Stimulated activated CD8-positive, alpha-beta memory T cell treated with anti-CD3 and anti-CD28 coated beads, Interleukin-15, amount 100 ng/mL, for 48 hours (primary cell): ENCODE measurements at places on chromosomes 3 and 15.

DNA sequence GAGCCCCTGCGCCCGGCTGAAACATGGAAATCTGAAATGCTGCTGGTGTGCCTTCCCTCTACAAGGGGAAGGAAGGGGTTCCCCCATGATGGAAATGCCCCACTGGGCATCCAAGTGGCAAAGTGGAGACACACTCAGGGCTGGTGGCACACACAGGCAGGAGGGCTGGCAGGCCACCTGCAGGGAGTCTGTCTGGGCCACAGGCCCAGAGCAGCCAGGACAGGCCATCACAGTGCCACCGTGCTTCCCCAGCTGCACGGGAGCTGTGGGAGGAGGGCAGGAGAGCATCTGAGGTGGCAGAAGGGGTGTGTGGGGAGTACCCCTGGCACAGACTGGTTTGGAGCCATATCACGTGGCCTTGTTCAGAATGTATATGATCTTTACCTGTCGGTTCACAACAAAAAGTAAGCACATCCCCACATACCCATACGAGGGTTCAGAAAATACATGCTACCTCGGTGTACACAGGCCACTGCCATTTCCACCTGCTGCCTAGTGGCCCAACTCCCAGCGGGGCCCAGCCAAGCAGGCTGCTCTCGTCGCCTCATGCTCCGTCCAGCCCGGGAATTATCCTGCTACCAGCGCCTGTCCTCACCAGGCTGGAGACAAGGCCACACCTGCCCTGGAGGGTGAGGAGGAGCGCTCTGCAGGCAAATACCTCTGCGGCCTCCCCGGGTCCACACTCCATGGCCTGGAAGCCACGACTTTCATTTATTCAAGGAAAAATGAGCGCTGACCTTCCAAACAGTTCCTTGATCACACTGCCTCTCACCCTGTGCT, 22.6 kb upstream of the DUSP7 start:
- DNase-seq = no peak

DNA sequence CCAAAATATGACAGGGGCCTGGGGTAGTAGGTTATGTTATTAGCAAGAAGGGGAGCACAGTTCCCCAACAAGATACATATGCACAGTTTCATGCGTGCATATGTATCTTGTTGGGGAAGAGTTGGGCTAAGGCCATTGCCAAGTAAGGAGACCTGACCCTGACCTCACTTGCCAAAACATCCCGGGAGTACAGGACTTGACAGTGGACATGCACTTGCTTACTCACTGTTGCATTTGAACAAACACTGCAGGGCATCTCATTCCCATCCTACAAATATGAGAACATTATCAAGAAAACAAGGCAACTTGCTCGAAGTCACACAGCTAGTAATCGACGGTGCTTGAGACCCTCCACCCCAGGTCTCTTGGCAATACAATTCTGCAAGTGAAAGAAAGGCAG, 4.8 kb upstream of the CAMP start:
- DNase-seq = no peak

- no peak for DNase-seq
Observed at GRCh38 chr3:73427048-73427706, 197.6 kb downstream of the PDZRN3 start.

DNA sequence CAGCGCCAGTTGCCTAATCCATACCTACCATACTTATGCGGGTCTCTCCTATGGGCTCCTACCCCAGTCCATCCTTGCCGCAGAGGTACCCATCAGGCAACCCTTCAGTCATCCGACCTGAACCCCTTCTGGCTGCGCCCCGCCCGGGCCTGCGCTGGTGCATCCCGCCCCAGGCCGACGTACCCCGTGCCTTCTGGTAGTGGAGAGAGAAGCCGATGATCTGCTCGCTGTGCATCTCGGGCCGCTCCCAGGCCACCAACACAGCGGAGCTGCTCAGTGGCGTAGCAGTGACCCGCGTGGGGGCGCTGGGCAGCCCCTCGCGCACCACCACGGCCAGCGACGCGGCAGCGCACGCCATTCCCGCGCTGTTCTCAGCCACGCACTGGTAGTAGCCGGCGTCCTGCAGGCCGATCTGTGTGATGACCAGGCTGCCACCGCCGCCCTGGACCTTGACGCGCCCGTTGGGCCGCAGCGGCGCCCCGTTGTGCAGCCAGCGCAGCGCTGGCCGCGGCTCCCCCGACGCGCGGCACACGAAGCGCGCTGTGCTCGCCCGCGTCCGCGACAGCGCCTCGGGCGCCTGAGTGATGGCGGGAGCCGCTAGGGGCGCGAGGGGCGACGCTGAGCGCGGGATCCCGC, 17.9 kb upstream of the IGDCC3 start:
- DNase-seq = no peak

DNA sequence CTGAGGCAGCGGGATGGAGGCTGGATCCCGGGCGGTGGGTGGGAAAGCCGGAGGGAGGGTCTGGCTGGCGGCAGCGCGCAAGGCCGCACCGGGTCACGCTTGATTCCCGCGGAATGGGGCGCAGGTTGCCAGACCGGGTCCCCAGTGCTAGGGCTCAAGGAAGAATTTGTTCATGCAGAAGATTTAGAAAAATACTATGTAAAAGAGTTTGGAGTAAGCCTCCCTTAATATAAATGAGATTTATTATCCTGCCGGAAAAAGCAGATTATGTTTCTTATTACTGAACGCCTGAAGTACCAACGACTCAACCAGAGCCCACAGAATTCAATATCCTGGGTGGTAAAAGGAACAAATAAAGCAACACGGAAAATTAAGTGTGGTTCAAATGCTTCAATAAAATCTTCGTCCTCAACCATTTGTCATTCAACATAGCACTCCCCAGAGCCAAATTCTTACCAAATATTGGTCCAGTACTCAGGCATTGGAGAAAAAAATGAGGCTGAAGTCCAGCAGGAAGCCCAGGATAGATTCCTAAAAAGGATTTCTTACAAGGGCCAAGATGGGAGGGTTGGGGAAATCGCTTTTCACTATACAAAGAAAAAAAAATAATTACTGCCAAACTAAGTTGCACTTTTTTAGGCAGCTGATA, 1.2 kb upstream of the ZBTB20 start:
- DNase-seq = no peak

DNA sequence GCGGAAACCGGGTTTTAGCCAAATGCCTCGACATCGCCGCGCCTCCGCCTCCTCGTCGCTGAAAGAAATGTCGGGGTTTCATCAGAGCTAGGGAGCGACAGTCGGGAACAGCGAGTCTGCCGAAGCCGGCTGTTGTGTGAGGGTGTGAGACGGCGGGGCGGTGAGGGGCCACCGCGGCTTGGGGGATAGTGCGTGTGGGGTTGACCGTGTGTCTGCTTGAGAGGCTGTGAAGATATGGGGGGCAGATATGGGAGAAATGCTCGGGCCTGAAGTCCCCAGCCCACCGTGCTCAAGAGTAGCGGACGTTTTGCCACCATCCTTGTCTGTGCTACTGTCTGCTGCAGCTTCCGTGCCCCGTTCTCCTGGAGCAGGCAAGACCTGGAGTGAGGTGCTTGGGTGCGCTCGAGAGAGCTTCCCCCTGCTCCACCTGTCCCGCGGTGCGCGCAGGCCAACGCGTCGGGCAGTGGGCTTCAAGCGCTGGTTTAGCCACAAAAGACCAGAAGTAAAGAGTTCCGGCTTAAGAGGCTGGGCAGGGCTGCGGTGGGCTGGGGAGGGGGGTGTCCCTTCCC, 716 bp upstream of the ISLR2 start:
- no peak for DNase-seq

DNA sequence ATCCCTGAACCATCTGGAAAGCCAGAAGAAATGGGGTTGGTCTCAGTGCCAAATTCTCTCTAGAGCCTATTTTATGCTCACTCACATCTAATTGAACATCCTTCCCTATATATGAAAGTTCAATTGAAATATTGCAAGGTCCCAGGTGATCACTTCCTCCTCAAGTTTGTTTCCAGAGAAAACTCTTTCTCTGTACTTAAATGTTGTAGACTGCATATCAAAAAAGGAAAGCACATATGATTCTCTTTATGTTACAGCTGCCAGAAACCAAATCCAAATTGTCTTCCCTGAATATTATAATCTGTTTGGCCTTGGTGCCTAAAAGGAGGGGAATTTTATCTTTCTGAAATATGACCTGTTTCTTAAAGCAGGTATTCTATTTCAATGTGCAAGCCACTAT, 93.3 kb downstream of the SHOX2 start:
- DNase-seq = no peak

DNA sequence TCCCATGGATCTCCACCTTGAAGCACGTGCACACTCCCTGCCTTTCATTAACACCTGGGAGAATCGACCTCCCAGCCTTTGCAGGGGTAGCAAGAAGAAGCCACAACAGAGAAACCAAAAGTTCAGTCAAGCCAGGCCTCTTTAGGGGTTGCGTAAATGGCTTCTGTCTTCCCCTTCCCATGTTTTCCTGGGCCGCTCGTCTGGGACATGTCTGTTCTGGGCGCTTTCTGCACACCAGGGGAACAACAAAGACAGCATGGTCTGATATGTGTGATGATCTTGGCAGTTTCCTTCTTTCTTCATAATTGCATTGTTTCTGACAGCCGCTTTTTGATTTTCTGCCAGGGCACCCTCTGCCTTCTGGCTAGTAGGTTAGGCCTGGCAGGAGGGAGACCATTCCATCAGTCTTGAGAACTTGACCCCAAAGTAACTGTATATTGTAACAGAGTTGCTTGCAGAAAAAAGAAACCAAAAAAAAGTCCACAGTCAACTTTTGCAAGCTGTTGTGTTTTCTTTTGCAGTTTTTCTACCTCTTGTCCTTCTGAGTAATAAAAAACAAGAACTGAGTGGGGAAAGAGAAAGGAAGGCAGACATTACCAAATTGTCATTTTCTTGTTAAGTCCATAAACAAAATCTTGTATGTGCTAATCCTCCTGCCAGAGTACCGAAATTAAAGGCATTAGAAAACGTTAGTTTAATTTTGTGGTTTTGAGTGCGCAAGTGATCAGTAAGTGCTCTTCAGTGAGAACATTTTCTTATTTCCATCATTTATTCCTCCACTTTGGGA, 56.0 kb upstream of the FURIN start:
- DNase-seq = no peak

DNA sequence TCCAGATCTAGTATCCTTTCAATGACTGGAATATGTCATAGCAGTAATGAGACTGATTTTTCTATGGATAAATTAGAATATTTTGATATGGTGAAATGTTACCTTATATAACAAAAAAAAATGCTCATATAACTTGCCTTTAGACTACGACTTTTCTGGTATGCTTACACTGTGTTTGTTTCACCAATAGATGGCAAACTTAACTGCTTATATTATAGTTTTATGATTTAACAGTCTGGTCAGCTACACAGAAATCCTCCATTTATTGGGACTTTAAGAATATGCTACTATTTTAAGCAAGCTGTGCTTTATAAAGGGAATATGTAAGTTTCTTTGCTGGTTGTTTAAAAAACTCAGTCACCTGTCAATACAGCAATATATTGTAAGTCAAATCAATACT, 205.6 kb downstream of the VGLL3 start:
- no peak for DNase-seq

DNA sequence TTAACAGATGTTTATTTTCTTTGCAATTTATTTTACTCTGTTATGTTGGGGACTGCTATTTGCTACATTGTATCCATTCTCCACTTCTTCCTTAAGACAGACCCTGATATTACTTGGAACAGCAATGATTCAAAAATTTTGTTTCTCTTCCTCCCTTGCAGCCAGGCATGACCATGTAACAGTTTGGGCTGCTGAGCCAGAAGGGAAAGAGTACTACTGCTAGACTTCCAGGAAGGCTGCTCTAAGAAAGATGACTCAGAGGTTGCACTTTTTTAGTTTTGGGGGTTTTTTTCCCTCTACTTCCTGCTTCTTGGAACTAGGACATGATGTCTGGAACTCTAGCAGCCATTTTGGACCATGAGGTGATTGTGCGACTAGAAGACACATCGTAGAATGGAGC, 10.3 kb downstream of the PRR20G start:
- no peak for DNase-seq

DNA sequence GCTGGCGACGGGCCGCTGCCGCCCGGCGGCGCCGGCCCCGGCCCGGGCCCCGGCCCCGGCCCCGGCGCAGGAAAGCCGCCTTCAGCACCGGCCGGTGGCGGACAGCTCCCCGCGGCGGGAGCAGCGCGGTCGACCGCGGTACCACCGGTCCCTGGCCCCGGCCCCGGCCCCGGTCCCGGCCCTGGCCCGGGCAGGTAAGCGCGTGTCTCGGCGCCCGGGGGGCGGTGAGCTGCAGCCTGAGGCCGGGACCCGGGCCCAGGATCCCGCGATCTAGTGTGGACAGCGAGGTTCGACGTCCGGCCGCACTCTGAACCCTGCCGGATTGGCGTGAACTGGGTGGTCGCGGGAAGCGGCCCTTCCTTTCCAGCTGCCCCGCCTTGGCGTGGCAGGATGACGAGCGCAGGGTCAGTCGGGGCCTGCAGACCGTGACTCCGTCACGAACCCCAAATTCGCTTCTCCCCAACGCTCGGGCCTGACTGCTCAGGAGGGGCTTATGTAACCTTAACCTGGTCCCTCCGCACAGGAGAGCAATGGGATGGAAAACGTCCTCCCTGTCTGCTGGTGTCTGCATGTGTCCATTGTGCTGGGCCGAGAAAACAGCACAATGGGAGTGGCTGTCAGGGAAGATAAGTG, 472 bp downstream of the BSN start:
- DNase-seq = peak; percentile 47

- DNase-seq = no peak
Observed at GRCh38 chr3:21159543-21159906, 591.5 kb downstream of the ZNF385D start.

DNA sequence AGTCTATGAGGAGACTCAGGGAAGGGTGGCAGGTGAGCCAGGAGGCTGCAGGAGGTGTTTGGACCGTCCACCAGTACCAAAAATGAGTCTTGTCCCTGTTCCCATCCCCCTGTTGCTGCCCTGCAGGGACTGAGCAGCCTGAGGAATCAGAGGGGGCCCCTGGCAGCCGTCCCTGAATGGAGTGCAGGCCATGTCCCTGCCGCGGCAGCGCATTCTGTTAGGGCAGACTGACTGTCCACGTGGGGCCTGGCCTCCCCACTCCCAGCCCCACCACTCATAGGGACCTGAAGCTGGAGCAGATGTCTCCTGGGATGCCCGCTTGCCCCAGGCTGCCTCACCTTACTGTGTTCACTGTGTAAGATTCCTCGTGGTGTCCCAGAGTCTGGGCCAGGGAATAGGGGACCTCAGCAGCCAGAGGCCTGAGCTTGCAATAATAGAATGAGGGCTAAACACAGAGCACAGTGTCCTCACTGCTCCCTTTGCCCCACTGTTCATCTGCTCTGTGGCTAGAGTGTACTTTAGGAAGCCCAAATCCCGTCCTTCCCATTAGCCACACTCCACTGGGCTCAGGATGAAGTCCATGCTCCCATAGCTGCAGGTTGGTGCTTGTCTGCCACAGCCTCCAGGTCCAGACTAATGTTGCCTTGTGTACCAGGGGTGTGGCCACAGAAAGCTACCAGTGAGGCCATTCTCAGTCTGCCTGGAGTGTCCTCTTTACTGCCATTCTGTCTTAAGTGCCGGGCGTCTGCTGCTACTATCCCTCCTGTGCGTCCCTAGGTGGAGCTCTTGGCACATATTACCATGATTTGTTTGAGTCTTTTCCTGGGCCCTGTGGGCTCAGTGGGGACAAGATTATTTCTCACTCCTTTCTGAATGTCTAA, 63.2 kb downstream of the HCN4 start:
- no peak for DNase-seq
